BE2C (cell line): ENCODE measurements at places on chromosomes 1 and 21.

GRCh38 chr1:11535316-11535715, 56.4 kb downstream of the DISP3 start:
- no peak for DNase-seq

- DNase-seq, result peak; percentile 11
Observed at GRCh38 chr1:118396829-118397495, 211.9 kb upstream of the SPAG17 start.

DNA sequence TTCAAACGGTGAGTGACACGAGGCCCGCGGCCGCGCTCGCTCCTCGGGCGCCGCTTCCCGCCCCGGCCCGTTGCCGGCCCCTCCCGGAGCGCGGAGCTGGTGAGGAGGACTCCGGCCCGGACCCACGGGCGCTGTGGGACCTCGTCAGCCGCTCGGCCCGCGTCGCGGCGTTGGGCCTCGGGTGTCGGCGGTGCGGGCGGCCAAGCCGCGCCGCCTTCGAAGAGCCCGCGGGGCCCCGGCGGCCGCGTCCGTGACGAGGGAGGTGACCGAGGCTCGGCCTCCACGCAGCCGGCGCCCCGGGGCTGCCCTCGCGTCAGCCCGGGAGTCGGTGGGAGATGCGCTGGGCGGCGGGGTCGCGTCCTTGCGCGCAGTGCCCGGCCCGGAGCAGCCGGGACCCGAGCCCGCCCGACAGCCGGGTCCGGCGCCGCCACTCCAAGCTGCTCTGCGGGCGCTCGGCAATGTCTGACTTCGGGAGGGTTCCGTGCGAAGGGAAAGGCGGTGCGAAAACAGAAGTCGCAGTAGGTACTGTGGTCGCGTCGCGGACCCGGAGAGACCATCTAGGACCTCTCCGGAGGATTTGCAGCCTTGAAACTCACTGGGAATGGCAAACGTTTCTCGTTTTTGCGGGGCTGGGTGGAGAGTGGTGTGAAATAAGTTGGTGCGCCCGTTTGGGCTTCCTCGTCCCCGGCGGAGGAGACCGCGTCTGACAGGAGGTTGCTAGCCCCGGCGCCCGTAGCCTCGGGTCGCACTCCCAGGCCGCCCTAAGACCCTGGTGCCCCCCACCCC, 829 bp downstream of the SPEN start:
- DNase-seq, result peak; percentile 8

- no peak for DNase-seq
Observed at GRCh38 chr1:156439777-156440183, 60.8 kb downstream of the MEF2D start.

DNA sequence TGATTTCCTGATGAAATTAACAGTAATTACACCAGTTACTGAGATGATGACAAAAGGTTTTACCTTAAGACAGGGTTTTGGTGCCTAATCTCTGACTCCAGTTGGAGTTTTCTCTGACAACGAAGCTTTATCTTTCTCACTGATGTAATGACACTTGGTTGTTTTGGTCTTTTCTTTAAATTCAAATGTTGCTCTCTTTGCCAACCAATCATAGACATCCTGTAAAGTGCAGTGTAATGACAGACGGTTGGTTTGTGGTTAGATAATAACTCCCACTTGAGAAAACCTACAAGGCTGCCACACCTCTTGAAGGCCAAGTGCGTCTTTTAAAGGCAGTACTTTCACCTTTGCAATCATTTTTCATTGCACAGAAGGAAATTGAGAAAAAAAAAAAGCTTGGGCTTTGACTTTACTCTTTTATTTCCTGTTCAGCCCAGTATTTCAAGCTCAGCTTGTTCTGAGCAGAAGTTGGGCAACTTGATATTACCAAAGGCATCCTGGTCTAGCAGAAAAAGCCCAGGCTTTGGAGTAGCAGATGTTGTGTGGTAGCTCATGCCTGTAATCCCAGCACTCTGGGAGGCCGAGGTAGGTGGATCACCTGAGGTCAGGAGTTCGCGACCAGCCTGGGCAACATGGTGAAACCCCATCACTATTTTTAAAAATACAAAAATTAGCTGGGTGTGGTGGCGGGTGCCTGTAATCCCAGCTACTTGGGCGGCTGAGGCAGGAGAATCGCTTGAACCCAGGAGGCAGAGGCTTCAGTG, 14.9 kb downstream of the PDIK1L start:
- DNase-seq, result no peak

GRCh38 chr1:237664348-237664747, 226.4 kb downstream of the ZP4 start:
- no peak for DNase-seq

DNA sequence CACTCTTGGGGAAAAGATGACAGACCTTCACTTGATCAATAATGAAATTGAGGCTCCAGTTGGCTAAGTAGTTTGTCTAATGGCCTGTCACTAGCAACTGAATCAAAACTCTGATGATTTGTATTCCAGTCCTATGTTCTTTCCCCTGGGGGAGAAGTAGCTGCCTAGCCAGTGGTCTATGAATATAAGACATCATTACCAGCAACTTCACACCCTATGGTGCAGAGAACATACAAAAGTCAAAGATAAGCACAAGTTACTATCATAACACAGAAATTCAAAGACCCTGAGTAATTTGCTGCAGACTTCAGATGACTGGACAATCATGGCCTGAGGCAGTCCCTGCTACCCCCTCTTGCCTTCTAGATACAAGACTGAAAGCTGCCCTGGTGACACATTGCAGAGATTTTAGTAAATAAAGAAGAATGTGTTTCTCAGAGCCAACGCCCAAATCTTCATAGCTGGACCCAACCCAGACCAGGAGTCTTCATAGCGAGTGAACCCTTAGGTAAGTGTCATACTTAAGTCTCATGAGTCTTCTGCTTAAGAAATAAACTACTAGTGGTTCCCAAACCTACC, 993 bp downstream of the PDZK1 start:
- no peak for DNase-seq

DNA sequence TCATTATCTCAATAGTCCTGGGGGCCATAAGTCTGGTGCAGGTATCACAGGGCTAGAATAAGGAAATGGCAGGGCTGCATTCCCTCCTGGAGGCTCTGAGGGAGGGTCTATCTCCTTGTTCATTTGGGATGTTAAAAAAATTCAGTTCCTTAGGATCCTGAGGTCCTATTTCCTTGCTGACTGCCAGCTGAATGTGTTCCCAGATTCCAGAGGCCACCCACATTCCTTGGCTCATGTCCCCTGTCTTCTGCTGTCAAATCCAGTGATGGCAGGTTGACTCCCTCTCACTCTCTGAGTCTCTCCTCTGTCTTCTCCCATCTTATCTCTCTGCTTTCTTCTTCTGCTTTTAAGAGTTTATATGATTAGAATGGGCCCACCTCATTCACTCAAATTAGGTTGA, 400.6 kb downstream of the PTPRU start:
- no peak for DNase-seq
